ENCODE measurements at places on chromosomes 5 and 9. TPM values are rescaled to one million over a fixed set of nuclear protein-coding genes. Genes with fewer than 3 reads are reported as not detected.

Gene ADAMTS2
- 0.09 TPM for total RNA-seq

Gene QRFP
- total RNA-seq = not detected

Gene NR5A1
- total RNA-seq = not detected

Gene CCNI2
- 0.14 TPM for total RNA-seq

Gene MLANA
- total RNA-seq = not detected

Gene FOXI1
- not detected for total RNA-seq

Gene TOR1A
- total RNA-seq = 61.3 TPM

Gene GABRG2
- not detected for total RNA-seq

Gene FBXL7
- total RNA-seq = 1.3 TPM

Gene C5orf52
- total RNA-seq = not detected

Gene DTWD2
- total RNA-seq = 1.8 TPM

All from A549 treated with RU486 at 1 μM for 4 hours (cell line).